CD4-positive, alpha-beta memory T cell (primary cell): ENCODE measurements at places on chromosomes 13 and 19.
A peak's percentile ranks its signal among the peaks of the same experiment; 100 is the strongest.

DNA sequence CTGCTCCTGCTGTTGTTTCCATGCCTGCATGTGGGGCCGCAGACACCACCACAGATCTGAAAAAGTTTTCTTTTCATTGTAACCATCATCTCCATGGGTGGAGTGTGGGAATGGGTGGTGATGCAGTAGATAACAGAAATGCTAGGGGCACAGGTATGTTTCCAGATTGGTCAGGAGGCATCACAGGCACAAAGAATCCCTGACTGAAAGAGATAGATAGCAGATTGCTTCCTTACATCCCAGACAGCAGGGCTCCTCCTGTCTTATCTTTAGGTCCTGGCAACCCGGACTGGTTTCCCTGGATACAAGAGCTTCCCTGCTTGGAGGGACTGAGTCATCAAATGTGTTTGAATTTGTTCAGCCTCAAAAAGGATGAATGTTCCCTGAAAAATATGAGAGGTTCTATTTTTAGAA is 1937.6 kb downstream of the PCDH9 start:
- no peak overlapping the region for H3K27ac ChIP-seq
- no peaks in the 10 kb centered on the region for H3K27me3 ChIP-seq
- no peaks in the 10 kb centered on the region for H3K36me3 ChIP-seq
- H3K4me3 ChIP-seq, result no peak overlapping the region
- no peaks in the 10 kb centered on the region for H3K4me1 ChIP-seq
- no peak for DNase-seq

DNA sequence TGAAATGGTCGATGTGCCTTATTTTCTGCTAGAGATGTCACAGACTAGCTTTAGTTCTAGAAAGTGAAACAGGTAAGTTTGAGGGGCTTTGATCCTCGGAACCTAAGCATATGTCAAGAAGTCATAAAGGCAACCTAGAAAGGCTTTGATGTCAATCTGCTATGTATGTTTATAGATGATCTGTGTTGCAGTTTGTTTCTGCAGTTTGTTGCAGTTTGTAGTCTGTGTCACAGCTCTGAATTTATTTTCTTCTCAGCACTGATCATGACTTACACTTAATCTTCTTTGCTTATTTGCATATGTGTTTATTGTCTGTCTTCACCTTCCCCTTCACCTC is 5.9 kb downstream of the LSM14A start:
- H3K27ac ChIP-seq, result no peak overlapping the region
- peak; percentile 19 for DNase-seq
- H3K27me3 ChIP-seq, result no peaks in the 10 kb centered on the region

- no peak for DNase-seq
- H3K4me1 ChIP-seq, result no peaks in the 10 kb centered on the region
- no peaks in the 10 kb centered on the region for H3K36me3 ChIP-seq
- no peak overlapping the region for H3K27ac ChIP-seq
- H3K4me3 ChIP-seq, result no peak overlapping the region
These were observed 122.4 kb downstream of the DLEU7 start for GRCh38 chr13:50720861-50721671.

DNA sequence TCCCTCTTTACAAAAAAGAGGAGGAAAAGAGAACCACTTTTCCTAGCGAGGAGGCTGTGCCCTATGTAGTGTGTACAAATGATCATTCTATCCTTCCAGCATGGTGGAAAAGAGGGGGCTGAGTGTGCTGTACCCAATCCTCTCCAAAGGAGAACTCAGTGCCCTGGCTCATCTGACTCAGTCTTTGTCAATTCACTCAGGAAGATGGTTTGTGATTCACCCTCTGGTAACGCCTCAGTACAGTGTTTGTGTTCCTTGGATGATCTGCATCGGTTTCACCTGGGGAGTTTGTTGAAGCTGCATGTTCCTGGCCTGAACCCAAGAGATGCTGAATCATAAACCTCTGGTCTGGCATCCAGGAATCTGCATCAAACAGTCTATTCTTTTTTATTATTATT is 18.3 kb upstream of the ENOX1 start:
- H3K27me3 ChIP-seq, result no peaks in the 10 kb centered on the region
- no peaks in the 10 kb centered on the region for H3K4me1 ChIP-seq
- no peak for DNase-seq
- no peak overlapping the region for H3K4me3 ChIP-seq

DNA sequence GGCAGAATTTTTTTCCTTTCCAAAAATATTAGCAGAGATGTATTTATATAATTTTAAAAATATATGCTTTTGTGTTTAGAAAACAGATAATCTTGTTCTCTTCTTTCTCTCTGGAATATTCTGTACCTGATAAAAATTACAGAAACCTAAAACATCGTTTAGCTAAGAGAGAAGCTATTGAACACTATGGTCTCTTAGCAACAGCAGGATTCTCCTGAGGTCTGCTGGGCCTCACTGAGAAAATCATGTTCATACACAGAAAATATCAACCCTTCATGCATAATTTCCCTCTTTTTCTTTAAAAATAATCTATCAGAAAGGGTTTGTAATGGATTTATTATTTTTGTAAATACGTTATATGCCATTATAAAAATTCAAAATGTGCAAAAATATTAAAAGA is 242.2 kb downstream of the DCLK1 start:
- H3K4me1 ChIP-seq, result no peaks in the 10 kb centered on the region
- no peaks in the 10 kb centered on the region for H3K36me3 ChIP-seq
- no peak overlapping the region for H3K27ac ChIP-seq
- H3K4me3 ChIP-seq, result no peak overlapping the region
- no peak for DNase-seq

DNA sequence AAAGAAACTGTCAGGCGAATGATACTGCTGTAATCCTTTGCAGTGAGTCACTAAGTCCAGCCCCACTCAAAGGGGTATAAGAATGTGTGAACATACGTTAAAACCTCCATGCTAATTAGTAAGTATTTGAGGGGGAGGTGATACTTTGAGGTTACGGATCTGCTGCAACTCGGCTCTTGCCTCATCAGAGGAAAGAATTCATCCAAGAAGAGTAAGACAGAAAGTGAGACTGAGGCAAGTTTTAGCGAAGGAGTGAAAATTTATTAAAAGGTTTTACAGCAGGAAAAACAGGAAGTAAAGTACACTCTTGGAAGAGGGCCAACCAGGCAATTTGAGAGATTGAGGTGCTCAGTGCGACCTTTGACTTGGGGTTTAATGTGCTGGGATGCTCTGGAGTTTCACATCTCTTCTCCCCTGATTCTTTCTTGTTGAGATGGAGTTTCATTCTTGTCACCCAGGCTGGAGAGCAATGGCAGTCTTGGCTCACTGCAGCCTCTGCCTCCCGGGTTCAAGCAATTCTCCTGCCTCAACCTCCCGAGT is 9.8 kb downstream of the CLEC4M start:
- DNase-seq, result peak; percentile 21
- no peak overlapping the region for H3K4me3 ChIP-seq
- H3K4me1 ChIP-seq, result peaks cover 15% of the 10 kb centered on the region
- no peaks in the 10 kb centered on the region for H3K36me3 ChIP-seq

GRCh38 chr13:94495806-94496205 is 16.3 kb upstream of the DCT start:
- H3K36me3 ChIP-seq, result no peaks in the 10 kb centered on the region
- H3K4me1 ChIP-seq, result no peaks in the 10 kb centered on the region
- no peak for DNase-seq
- no peak overlapping the region for H3K27ac ChIP-seq

- no peaks in the 10 kb centered on the region for H3K27me3 ChIP-seq
- no peaks in the 10 kb centered on the region for H3K36me3 ChIP-seq
- no peak overlapping the region for H3K4me3 ChIP-seq
- no peak overlapping the region for H3K27ac ChIP-seq
These were observed 1129.3 kb downstream of the SLITRK5 start for GRCh38 chr13:88800505-88800904.

DNA sequence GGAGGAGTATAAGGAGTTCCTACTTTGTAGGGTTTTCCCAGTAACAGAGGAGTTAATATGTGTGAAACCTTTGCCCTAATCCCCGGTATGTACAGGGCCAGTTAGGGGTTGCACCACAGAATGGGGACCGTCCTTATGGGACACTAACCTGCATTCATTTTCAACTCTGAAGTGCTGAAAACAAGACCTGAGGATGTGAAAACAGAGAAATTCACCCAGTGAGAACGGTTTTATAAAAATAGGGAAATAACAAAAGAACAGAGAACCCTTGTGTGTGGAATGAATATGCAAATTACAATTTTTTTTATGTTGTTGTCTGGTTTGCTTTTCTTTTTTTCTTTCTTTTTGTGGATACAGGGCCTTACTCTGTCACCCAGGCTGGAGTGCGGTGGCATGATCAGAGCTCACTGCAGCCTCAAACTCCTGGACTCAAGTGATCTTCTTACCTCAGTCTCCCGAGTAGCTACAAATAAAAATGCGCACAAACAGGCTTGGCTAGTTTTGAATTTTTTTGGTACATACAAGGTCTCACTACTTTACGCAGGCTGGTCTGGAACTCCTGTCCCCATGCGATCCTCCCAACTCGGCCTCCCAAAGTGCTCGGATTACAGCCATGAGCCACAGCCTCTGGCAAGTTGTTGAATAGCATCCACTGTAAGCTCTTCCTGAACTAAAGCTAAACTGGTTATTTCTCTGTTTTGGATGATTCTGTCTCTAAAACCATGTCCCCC is 10.6 kb downstream of the CLC start:
- H3K27me3 ChIP-seq, result peaks cover 3% of the 10 kb centered on the region
- no peaks in the 10 kb centered on the region for H3K4me1 ChIP-seq
- no peak overlapping the region for H3K27ac ChIP-seq
- H3K4me3 ChIP-seq, result no peak overlapping the region
- H3K36me3 ChIP-seq, result no peaks in the 10 kb centered on the region
- DNase-seq, result no peak

GRCh38 chr13:110463871-110464510 is 97.5 kb downstream of the RAB20 start:
- H3K27ac ChIP-seq, result no peak overlapping the region
- no peaks in the 10 kb centered on the region for H3K27me3 ChIP-seq
- DNase-seq, result no peak
- no peaks in the 10 kb centered on the region for H3K36me3 ChIP-seq
- H3K4me1 ChIP-seq, result no peaks in the 10 kb centered on the region
- H3K4me3 ChIP-seq, result no peak overlapping the region

DNA sequence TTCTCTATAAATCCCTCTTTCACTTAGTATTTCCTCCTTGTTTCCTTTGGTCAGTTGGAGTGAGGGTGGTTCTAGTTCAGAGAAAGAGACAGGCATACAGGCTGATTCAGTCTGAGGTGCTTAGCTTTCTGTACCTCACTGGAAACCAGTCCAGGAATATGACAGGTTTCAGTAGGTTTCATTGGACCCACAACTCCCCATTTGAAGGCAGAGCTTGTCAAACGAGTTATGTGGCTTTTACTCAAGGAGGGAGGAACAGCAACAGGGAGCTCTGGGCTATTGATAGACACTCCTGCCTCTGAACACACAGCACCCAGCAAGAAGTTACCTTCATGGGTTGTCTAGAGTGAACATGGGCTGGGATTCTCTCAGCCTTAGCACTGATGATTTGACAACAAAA is 14.5 kb downstream of the ACTN4 start:
- no peaks in the 10 kb centered on the region for H3K27me3 ChIP-seq
- no peak overlapping the region for H3K4me3 ChIP-seq
- no peak for DNase-seq
- H3K27ac ChIP-seq, result no peak overlapping the region
- H3K4me1 ChIP-seq, result peaks cover 93% of the 10 kb centered on the region
- H3K36me3 ChIP-seq, result no peaks in the 10 kb centered on the region

GRCh38 chr13:51781246-51782022 is 22.5 kb downstream of the DHRS12 start:
- H3K27me3 ChIP-seq, result no peaks in the 10 kb centered on the region
- no peak overlapping the region for H3K27ac ChIP-seq
- no peaks in the 10 kb centered on the region for H3K36me3 ChIP-seq
- no peak overlapping the region for H3K4me3 ChIP-seq
- DNase-seq, result no peak
- H3K4me1 ChIP-seq, result no peaks in the 10 kb centered on the region

DNA sequence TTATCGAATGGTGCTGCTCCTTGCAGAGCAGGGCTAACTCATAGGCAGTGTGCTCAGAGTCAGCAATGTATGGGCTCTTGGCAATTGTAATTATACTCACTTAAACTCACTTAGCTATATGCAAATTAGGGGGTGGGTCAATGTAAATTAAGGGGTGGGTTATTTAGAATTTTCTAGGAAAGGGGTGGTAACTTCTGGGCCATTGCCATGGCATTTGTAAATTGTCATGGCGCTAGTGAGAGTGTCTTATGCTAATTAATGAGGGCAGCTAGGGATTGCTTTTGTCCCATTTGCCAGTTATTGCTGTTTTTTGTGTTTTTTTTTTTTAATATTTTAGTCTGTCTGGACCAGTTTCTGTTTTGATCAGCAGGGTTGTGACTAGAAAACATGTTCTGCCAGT is 68.4 kb downstream of the DIAPH3 start:
- H3K4me1 ChIP-seq, result no peaks in the 10 kb centered on the region
- H3K4me3 ChIP-seq, result no peak overlapping the region

DNA sequence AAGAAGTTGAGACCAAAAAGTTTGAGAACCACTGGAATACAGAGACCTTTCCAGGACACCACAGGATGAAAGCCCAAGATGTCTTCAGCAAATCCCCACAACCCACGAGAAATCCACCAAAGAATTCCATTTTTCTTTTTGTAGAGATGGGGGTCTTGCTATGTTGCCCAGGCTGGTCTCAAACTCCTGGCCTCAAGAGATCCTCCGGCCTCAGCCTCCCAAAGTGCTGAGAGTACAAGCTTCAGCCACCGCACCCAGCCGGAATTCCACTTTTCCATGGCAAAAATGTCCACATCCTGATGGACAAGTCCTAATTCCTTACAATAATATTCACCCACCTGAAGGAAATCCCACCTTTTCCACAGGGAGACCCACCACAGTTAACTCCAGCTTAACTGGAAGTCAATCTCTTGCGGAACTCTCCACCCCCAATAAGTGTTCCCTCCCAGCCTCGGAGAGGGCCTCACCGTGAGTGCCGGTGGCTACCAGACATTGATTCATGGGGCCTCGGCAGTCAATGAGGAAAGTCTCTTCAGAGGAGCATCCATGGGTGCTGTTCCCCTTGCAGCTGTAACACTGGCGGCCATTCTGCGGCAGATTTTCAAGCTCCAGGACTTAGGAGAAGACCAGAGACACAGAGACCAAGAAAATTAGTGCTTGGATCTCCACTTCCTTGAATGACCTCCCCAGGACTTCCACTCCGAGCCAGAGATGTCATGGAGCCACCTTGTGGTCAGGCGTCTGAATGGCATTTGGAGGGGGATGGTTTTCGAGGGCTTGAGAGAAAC is 12.3 kb upstream of the CADM4 start:
- DNase-seq, result no peak
- no peaks in the 10 kb centered on the region for H3K27me3 ChIP-seq
- no peaks in the 10 kb centered on the region for H3K4me1 ChIP-seq
- no peak overlapping the region for H3K27ac ChIP-seq
- no peak overlapping the region for H3K4me3 ChIP-seq

DNA sequence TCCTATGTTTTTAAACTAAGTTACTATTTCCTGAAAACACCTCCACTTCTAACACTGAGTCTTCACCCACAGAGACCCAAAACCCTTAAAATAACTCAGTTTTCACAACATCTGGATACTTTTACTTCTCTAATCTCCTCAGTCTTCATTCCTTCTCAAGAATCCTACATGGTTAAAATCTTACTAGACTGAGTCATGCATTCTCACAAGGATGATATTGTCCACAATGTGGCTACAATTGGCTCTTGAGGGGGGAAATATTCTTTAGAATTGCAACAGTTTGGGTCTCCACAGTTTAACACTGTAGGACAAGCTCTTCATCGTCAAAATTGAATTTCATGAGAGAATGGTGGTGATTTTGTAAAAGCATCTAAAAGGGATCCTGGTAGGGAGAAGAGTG is 397.1 kb downstream of the SLITRK5 start:
- no peaks in the 10 kb centered on the region for H3K4me1 ChIP-seq
- H3K27ac ChIP-seq, result no peak overlapping the region
- no peak for DNase-seq
- no peaks in the 10 kb centered on the region for H3K27me3 ChIP-seq
- no peak overlapping the region for H3K4me3 ChIP-seq

- H3K4me1 ChIP-seq, result no peaks in the 10 kb centered on the region
- H3K4me3 ChIP-seq, result no peak overlapping the region
- DNase-seq, result no peak
- no peak overlapping the region for H3K27ac ChIP-seq
These were observed 25.4 kb upstream of the SCEL start for GRCh38 chr13:77510156-77510555.
